ENCODE measurements at places on chromosomes 2 and 18. TPM values are rescaled to one million over a fixed set of nuclear protein-coding genes. Genes with fewer than 3 reads are reported as not detected.

The SERPINB7 gene
- not detected for total RNA-seq

The TRAPPC8 gene
- total RNA-seq, result 27.7 TPM

The ANKRD30B gene
- total RNA-seq, result not detected

GRCh38 chr18:56379256-56379655, 259.1 kb downstream of the TXNL1 start:
- no peak for DNase-seq

GRCh38 chr2:73892631-73893329, at the start of gene ACTG2:
Gene ACTG2, plus strand, starts transcription at chr2:73893008. Its CDS starts 8,304 bp downstream, at chr2:73901312.
- DNase-seq, result no peak

GRCh38 chr2:120992791-120993555, 257.3 kb downstream of the GLI2 start:
- no peak for DNase-seq

DNA sequence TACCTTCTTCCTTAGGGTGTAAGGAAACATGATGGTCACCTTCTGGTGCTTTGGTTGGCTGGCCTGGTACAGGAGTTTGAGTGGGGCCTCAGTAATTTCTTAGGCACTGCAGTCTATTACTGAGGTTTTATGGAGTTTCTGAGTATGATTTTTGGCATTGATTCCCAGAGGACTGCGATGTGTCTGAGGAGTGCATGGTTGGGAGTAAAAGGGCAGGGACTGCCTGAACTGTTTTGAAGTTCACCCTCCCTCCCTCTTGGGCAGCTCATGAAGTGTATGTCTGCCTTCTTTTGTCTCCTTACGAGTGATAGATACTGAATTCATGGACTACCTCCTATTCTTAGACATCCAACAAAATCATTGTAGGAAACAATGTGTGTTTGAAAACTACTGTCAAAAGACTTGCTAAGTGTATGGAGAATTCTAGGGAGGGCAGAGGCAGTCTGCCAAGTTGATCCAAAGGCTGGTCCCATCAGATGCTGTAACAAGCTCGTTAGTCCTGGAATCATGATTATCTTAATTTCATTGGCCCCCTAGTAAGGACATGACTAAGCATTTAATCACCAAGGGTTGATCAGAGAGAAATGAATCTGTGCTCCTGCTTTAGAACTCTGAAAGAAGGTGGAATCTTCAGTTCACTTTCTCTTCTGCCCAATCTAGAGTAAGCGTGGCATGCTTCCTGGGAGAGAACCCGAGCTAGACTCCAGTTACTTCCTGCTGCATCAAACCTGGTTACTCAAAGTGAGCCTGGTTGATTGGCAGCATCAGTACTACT, 26.5 kb downstream of the LYPD6B start:
- no peak for DNase-seq

DNA sequence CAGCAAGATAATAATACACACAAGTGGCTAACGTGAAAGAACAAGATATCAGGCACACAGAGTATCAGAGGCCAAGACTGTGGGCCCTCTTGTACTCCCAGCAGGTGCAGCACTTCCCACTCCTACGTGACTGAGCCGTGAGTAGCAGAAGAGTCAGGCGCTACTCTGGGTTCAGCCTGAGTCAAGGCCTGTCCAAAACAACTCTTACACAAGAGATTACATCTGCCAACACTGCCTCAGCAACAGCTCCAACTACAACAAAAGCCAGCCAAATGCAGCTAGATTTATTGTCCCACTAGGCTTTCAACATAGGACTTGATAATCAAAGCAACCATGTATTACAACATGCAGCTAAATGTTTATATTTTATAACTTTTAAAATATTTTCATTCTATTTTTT, 56.2 kb downstream of the ITSN2 start:
- no peak for DNase-seq

DNA sequence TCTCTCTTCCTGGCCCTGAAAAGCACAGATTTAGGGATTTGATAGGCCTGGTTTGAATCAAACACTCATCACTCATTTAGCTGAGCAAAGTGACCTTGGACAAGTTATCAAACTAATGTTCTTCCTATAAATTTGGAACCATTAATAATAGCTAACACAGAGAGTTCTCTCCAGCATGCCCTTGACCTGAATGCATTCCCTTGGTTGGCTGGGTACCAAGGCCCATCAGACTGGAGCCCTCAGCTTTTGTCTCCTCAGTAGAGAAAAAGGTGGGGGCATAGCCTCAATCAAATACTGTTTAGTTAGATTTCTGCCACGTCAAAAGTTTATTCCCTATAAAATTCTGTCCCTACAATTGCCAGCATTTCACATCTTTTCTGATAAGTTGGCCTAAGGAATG, 13.8 kb upstream of the MRPL19 start:
- DNase-seq, result no peak

GRCh38 chr2:39534095-39534711, 97.1 kb upstream of the MAP4K3 start:
- DNase-seq, result no peak

GRCh38 chr18:39549144-39549543, 1983.5 kb upstream of the CELF4 start:
- no peak for DNase-seq

GRCh38 chr18:46588971-46589660, 67.9 kb downstream of the LOXHD1 start:
- DNase-seq, result no peak

- no peak for DNase-seq
Measured at GRCh38 chr2:102803041-102803896, 41.4 kb downstream of the TMEM182 start.

- DNase-seq, result no peak
Measured at GRCh38 chr2:68877079-68877772, 6.0 kb upstream of the BMP10 start.
